ENCODE measurements at places on chromosomes 5 and 9. TPM values are rescaled to one million over a fixed set of nuclear protein-coding genes. Genes with fewer than 3 reads are reported as not detected.

The SLC45A2 gene
- total RNA-seq, result not detected

The PRUNE2 gene
- 3.4 TPM for total RNA-seq

The BARHL1 gene
- not detected for total RNA-seq

The GLRA1 gene
- not detected for total RNA-seq

The RANBP17 gene
- 6.8 TPM for total RNA-seq

The SLC36A2 gene
- not detected for total RNA-seq

The PCDHA1 gene
- total RNA-seq, result not detected

The PAEP gene
- total RNA-seq, result 0.38 TPM

The EIF4E1B gene
- 0.05 TPM for total RNA-seq

The ZNF354C gene
- total RNA-seq, result 6.0 TPM

The TIFAB gene
- total RNA-seq, result 2.5 TPM

The FUT7 gene
- total RNA-seq, result 0.99 TPM

The CCNO gene
- 0.14 TPM for total RNA-seq

The CDH12 gene
- total RNA-seq, result 0.09 TPM

The OTP gene
- 0.05 TPM for total RNA-seq

The CDK5RAP2 gene
- total RNA-seq, result 27.3 TPM

The C5orf52 gene
- not detected for total RNA-seq

The IFNA13 gene
- total RNA-seq, result not detected

The SMIM33 gene
- total RNA-seq, result 0.28 TPM

The GRIA1 gene
- 0.14 TPM for total RNA-seq

The SCAMP1 gene
- total RNA-seq, result 26.6 TPM

The IRX1 gene
- total RNA-seq, result 0.94 TPM

The EDIL3 gene
- 0.52 TPM for total RNA-seq

The TMEM215 gene
- not detected for total RNA-seq

The ZNF366 gene
- total RNA-seq, result 3.8 TPM

The ARID3C gene
- total RNA-seq, result 0.09 TPM

The SLIT3 gene
- 8.4 TPM for total RNA-seq

The LMX1B gene
- 0.05 TPM for total RNA-seq

The CAPSL gene
- 4.0 TPM for total RNA-seq

The KIF20A gene
- total RNA-seq, result 40.0 TPM

The MSMP gene
- total RNA-seq, result not detected

The SH3TC2 gene
- total RNA-seq, result 0.24 TPM

The CNOT6 gene
- total RNA-seq, result 12.5 TPM

The SNX2 gene
- total RNA-seq, result 50.2 TPM

Data from thymus (tissue), 14 donors.